ENCODE measurements at places on chromosomes 4 and X. TPM values are rescaled to one million over a fixed set of nuclear protein-coding genes. Genes with fewer than 3 reads are reported as not detected.

CLIC2 gene
- total RNA-seq: 12.6 TPM

ATP8A1 gene
- 7.5 TPM for total RNA-seq

CT45A10 gene
- not detected for total RNA-seq

PLP1 gene
- total RNA-seq: not detected

SLC26A1 gene
- total RNA-seq: 0.27 TPM

POU4F2 gene
- not detected for total RNA-seq

RAPGEF2 gene
- total RNA-seq: 25.7 TPM

CT83 gene
- total RNA-seq: not detected

PRRG1 gene
- 15.3 TPM for total RNA-seq

COL4A5 gene
- 23.2 TPM for total RNA-seq

SYP gene
- 0.18 TPM for total RNA-seq

MRFAP1L1 gene
- 342 TPM for total RNA-seq

All from fibroblast of the aortic adventitia (primary cell).